ENCODE measurements at places on chromosomes 4 and X.

DNA sequence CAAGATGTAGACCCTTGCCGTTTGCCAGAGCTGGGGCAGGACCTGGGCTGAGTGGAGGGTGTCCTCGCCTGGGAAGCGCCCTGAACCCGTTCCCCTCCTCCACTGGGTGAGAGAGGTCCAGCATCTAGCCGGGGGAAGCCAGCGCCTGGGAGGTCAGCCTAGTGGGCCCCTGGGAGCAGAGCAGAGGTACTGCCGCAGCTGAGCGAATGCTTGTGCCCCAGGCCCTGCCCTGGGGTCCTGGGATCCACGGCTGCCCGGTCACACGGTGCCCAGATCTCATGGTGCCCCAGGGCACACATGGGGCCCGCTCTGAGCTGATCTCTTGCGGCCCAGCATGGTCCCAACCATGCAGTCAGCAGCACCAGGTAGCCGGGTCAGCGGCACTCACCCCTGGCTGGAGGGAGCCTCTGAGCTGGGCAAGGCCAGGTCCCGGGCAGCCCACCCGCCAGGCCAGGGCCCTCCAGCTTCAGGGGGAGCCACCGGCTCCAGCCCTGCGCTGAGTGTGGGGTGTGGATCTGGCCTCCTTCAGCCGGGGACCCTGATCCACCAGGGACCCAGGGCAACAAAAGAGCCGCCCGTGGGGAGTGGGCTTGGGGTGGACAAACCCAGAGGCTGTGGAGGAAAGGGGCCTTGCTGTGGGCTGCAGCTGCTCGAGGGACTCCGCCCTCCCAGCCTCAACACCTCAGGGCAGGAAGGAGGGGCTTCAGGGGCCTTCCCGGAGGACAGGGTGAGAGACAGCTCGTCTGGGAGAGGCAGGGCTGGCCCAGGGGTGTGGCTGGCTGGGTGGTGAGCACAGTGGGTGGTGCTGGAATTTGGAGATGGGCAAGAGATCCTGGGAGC is 4.1 kb upstream of the CPLX1 start:
- no peak for DNase-seq

DNA sequence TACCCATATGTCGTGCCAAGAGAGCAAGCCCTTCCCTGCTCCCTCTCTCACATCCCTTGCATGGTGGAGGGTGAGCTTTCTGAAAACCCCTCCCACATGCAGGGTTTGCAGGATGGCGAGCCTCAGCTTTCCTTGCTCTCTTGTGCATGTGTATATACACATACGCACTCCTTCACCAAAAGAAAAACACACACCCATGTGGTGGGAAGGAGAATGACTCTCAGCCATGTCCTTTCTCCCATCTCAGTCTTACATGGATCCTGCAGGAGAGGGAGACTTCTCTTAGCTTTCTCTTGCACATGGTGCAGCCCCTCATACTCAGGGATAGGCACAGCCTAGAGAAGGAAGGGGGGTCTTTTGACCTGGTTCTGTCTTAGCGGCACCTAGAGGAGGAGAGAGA is 81.1 kb downstream of the CLCN5 start:
- no peak for DNase-seq

GRCh38 chrX:125203365-125203736 is 116.3 kb upstream of the TEX13C start:
- no peak for DNase-seq

DNA sequence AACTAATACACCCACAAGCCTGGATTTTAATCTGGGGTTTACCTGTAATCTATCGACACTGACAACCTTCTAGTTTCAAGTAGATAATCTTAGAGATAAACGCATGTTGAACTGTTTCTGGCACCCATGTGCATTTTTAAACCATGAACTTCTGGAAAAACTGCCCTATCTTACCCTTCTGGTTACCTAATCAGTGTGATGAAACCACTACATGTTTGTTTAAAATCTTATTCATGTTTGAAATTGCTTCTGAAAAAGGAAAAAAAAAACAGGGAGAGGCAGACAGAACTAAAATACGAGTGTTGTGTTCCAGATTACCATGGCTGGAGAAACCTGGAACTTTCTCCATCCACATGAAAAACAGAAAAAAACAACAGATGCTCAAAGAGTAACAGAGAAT is 139.3 kb downstream of the MID1IP1 start:
- no peak for DNase-seq

GRCh38 chr4:169269916-169270809 is 593 bp downstream of the SH3RF1 start:
- DNase-seq = peak; percentile 14

DNA sequence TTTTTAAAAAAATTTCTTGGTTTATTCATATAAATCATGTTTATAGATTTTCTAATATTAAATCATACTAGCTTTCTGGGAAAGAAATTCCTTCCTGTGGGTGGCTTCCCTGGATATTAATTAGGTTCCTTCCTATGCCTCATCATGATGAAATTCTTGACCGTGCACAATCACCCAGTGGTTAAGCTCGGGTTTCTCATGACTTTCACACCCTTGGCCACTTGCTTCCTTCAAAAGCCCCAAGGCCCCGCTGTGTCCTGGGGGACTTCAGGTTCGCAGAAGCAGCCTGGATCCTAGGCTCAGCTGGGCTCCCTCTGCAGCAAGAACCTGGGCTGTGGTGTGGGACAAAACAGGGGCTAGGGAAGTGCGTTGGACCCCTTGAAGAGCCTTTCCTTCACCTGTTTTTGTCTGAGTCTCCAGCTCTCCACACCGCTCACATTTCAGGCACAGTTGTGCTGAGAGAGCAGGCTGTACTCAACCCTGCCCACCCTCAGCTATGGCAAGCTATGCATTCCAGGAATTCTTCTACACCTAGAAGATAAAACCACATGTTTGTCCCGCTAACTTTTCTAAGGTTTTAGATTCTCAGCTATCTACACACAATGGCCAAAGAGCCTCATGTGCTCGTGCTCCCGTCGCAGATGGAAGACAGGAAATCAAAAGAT is 48.9 kb upstream of the TMSB15B start:
- DNase-seq = no peak

- peak; percentile 19 for DNase-seq
Measured at GRCh38 chr4:41644288-41644914, 104.1 kb downstream of the PHOX2B start.

- no peak for DNase-seq
Measured at GRCh38 chr4:102580463-102580842, 79.3 kb downstream of the NFKB1 start.

DNA sequence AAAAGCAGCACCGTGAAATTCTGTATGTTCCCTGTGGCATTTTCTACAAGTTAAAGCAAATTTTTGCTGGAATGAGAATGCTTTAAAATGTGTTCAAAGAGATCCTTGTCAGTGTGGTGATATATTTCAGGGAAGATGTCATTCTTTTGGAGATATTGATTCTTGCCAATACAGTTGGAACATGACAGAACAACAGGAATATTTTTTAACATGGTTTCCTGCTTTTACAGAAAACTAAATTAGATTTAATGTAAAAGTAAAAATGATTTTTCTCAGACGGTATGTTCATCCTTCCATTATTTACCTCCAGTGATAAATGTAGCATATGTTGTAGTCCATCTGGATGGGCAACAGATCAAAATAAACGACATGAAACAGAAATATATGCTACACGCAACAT is 474.8 kb downstream of the TMA16 start:
- DNase-seq = no peak

Data from activated T-cell treated with anti-CD3 and anti-CD28 coated beads for 48 hours (primary cell).